HS-27A (cell line): ENCODE measurements at places on chromosomes 4 and X.

DNA sequence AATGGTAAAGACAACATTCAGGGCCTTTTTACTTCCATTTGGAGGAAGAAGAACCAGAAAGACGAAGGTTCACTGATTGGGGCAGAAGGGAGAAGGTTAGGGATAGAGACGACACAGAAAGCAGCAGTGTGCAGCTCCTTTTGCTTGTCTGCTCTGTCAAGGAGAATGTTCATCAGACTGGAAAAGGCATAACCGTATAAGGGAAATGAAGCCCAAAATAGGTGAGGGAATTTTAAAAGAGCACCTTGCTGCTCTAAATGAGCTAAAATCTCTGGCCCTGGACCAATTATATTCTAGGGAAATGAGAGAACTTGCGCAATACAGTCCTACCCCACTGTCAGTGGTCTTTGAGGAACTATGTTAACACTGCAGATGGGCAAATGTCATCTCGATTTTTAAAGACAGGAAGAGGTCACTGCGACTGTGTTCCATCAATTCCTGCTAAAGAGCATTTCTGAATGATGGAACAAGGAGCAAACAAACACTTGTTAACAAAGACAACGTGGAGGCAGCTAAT is 909.8 kb upstream of the FTHL17 start:
- no peak for DNase-seq

- no peak for DNase-seq
Observed at GRCh38 chr4:11441194-11441556, 12.5 kb upstream of the HS3ST1 start.

DNA sequence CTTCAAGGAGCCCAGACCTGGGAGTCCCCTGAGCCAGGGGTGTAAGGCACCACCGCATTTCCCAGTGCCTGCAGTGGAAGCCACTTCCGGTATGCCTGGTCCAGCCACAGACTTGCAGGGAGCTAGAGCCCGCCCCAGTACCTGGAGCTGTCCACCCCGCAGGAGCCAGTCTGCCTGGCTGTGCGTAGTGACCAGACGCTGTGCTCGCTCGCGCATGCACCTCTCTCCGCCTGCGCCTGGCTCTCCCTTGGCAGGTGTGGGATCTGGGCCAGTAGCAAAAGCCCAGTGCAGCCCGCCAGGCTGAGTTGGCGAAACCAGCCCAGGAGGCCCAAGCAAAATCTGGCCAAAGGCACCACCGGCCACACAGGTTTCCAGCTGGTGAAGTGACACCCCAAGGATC is 973.7 kb upstream of the AGA start:
- no peak for DNase-seq

DNA sequence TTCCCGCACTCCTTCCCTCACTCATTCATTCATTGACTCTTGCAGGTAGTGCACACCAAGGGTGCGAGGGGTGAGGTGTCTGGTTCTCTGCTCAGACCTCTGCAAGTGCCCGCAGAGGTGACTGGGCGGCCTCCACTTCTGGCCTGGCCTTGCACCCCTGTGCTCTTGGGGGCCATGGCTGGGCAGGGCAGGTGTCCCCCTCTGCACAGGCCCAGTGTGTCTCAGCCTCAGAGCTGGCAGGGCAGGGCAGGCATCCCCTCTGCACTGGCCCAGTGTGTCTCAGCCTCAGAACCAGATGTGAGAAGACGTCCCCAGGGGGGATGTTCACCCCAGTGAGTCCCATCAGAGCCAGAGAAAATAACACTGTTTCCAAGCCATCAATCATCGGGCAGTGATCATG is 16.8 kb downstream of the CPZ start:
- no peak for DNase-seq

DNA sequence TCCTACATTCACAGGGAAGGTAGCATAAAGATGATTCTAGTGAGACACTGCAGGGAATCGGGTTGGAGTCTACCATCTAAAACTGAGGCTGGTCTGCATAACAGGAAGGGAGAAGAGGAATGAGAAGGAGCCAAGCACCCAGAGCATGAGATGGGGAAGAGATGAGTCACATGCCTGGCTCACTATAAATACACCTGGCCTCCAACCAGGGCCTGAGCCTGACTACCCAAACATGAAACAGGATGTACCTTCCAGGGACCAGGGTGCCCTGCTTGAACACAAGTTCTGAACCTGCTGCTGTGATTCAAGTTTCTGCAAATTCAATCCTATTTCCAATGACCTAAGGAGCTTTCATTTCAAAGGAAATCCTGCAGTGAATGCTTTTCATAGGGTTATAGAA is 24.9 kb downstream of the CD99L2 start:
- no peak for DNase-seq

GRCh38 chrX:39823424-39823823 is 274.3 kb downstream of the BCOR start:
- no peak for DNase-seq

DNA sequence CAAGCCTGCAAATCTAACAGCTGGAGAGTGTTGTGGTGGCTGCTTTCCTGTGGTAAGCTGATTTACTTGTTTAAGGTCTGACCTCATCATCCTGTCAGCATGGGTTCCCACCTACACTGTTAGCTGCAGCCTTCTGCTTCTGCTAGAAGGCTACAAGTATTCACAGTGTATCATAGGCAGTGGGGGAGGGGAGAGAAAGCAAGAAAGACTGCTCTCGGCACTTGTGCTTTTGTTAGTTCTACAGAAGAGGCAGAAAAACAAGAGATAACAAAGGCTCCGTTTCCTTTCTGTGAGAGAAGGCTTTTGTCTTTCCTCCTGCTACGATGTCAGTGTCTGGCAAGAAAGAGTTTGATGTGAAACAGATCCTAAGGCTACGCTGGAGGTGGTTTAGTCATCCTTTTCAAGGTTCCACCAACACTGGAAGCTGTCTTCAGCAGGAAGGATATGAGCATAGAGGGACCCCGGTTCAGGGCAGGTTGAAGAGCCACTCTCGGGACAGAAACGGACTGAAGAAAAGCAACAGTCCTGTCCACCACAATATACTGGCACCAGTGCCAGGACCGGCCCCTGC is at the start of gene KLHL4:
Gene KLHL4, plus strand, starts transcription at position 232 of the 571 bp plus-strand sequence. Its CDS starts 92 bp downstream, at position 324.
- no peak for DNase-seq

GRCh38 chrX:97524997-97525396 is 641.3 kb downstream of the RPA4 start:
- DNase-seq = no peak
